HL-60 (cell line): ENCODE measurements at places on chromosomes 4 and X.

GRCh38 chrX:154828016-154828408 lies 6.5 kb downstream of the SMIM9 start:
- DNase-seq: no peak

GRCh38 chr4:184167576-184167975 lies 50.1 kb downstream of the ENPP6 start:
- no peak for DNase-seq

DNA sequence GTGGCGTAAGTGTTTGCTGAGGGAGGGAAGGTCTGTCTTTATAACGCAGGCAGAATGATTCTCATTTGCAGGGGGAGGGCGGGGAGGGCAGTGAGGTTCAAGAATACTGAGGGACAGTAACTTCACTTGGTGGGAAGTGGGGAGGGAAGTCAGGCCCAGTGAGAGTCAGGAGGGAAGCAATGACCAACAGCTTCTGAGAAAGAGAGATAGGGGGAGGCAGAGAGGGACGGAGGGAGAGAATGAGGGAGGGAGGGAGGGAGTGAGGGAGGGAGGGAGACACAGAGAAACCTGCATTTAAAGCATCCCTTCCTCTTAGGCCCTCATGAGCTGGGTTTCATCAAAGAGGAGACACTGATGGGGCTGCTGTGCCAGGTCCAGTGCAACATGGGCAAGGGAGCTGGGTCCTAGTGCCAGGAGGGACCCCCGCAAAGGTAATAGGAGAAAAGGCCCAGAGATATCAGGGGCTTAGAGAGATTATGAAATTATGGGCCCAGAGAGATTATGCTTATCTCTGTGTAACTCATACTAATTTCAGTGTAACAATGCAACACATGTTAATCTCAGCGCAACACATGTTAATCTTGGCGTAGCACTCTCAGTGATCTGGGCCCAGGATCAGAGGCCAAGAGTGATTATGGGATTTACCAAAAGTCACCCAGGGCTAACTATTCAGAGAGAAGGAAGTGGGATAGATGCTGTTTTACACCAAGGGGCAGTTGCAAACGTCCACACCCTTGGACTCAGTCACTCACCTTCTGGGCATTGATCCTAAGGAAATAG lies 112.1 kb downstream of the DRD5 start:
- no peak for DNase-seq

DNA sequence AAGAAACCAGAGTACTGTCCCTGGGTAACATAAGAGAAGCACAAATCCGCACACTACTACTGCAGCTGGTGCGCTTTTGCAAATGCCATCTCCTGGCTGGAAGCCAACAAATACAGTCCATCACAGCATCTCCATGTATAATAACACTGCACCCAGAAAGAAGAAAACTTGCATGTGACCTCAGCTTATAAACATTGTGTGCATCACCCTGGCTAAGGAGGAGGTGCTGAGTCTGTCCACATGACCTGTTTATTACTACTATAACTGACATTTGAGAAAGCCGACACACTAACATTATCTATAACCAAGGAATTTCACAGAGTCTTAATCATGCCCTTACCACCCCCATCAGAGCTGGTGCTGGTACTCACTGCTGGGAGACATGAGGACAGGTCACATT lies 516.8 kb downstream of the CFAP47 start:
- DNase-seq: no peak

DNA sequence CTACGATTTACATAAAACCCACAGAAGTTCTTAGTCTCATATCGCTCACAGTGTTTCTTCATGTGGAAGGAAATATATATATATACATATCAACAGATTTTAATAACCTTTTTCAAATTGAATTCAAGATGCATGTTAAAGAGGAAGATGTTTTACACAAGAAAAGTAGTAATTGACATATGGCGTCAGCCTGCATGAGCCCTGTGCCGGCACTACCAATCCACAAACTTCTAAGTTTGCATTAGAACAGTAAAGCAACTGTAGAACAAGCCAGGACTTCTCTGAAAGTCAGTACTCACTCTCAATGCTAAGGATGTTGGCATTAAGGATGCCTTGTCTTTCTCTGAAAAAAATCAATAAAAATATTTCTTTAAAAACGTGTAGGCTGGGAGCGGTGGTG lies 441.3 kb upstream of the SMIM31 start:
- DNase-seq: no peak
